ENCODE measurements at places on chromosomes 4 and X.

- ATAC-seq: no peak
These were observed 7.2 kb downstream of the TIMM17B start for GRCh38 chrX:48890296-48890925.

DNA sequence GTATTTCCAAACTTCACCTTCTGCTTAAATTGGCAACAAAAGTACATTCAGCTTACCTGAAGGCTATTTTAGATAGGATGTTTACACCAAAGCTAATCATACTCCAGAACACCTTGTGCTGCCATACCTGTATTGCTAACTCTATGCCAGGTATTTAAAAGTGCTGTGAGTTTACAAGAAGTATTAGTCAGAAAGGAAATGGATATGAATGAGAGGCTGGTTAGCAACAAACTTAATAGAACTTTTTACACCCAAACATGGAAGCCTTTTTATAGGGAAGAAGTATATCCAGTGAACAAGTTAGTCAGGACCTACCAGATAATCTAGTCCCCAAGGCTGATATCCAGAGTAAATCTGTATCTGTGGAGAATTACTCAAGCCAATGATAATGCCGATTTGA lies 131.2 kb upstream of the SPRY1 start:
- no peak for ATAC-seq

DNA sequence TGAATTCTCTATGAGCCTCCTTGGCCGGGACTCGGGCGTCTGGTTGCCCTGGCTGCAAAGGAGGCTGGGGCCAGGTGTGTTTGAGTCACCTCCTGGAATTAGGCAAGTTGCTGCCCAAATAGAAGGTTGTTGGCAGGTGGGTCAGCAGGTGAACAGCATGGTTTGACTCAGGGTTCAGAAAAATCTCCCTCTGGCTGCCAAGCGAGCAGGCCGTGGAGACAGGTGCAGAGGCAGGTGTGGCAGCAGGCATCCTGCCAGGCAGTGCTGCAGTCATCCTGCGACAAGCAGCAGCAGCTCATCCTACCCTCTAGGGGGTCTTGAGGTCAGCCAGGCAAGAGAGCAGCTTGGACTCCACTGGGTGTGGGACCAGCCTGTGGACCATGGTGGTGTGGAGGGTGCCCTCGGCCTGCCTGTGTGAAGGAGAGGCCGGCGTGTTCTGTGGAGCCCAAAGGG lies 8.2 kb downstream of the MSANTD1 start:
- no peak for ATAC-seq

DNA sequence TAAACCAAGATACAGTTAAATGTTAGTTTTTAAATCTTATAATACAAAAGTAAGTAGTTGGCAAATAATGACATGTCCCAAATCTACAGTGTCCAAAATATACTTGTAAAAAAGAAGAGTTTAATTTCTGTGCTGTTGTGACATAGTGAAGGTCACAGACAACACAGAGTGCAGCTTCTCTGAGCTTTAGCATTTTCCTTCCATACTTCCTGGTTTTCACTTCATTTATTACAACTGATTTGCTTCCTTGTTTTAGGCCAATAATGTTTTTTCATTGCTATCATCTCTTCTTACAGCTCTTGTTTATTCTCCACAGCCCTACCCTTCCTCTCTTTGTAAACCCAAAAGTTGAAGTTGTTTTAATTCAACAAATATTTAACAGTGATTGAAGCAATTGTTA lies 132.4 kb upstream of the TET2 start:
- no peak for ATAC-seq

Measured in gastroesophageal sphincter (tissue), 4 donors.